ENCODE measurements at places on chromosomes 7 and 10. TPM values are rescaled to one million over a fixed set of nuclear protein-coding genes. Genes with fewer than 3 reads are reported as not detected.

Gene ZNHIT1
- total RNA-seq: 130 TPM

Gene ITGA8
- total RNA-seq: not detected

Gene BMPR1A
- total RNA-seq: 14.5 TPM

Gene BAG3
- 56.0 TPM for total RNA-seq

Gene MMP21
- not detected for total RNA-seq

Gene FFAR4
- not detected for total RNA-seq

Gene SLC18A2
- not detected for total RNA-seq

Gene FASTK
- total RNA-seq: 71.1 TPM

Gene GFRA1
- total RNA-seq: 0.89 TPM

Gene CCDC172
- not detected for total RNA-seq

Gene PLEKHS1
- not detected for total RNA-seq

Gene LRRD1
- 0.17 TPM for total RNA-seq

Gene IPMK
- 2.9 TPM for total RNA-seq

Gene CCL24
- not detected for total RNA-seq

Gene ADARB2
- not detected for total RNA-seq

Gene CUEDC2
- 104 TPM for total RNA-seq

Gene C7orf57
- not detected for total RNA-seq

Gene AQP1
- total RNA-seq: 0.45 TPM

Gene PPP1R9A
- 0.15 TPM for total RNA-seq

Gene ZP3
- 2.5 TPM for total RNA-seq

Gene IL6
- 1.0 TPM for total RNA-seq

Gene ZRANB1
- 15.3 TPM for total RNA-seq

Gene GTF2IRD1
- 19.0 TPM for total RNA-seq

Gene CNPY4
- 16.1 TPM for total RNA-seq

Gene RNF133
- not detected for total RNA-seq

Gene FAM131B
- 1.0 TPM for total RNA-seq

Gene ABLIM1
- total RNA-seq: 0.59 TPM

Gene OPN4
- total RNA-seq: not detected

Gene R3HCC1L
- total RNA-seq: 7.1 TPM

Gene LOXL4
- total RNA-seq: 12.4 TPM

Gene ADCYAP1R1
- total RNA-seq: not detected

Gene GSTO1
- 302 TPM for total RNA-seq

Gene EPO
- total RNA-seq: not detected

Gene LMBR1
- 18.2 TPM for total RNA-seq

Gene VSTM4
- 0.74 TPM for total RNA-seq

Gene CFAP70
- total RNA-seq: under 0.01 TPM

Gene EBLN1
- total RNA-seq: not detected

Gene AMPH
- 1.9 TPM for total RNA-seq

Gene PPP1R17
- total RNA-seq: not detected
